CD4-positive, alpha-beta memory T cell (primary cell): ENCODE measurements at places on chromosomes 12 and 14. TPM values are rescaled to one million over a fixed set of nuclear protein-coding genes. Genes with fewer than 3 reads are reported as not detected.

The GPRC5D gene
- total RNA-seq: not detected

The NTS gene
- total RNA-seq: not detected

The DCAF11 gene
- total RNA-seq: 71.5 TPM

The POTEG gene
- total RNA-seq: not detected

The DTX1 gene
- 7.0 TPM for total RNA-seq

The RNASE1 gene
- total RNA-seq: 4.9 TPM

The KRT75 gene
- total RNA-seq: not detected

The RTRAF gene
- 105 TPM for total RNA-seq

The PZP gene
- not detected for total RNA-seq

The SCNN1A gene
- 0.67 TPM for total RNA-seq

The RILPL2 gene
- 11.9 TPM for total RNA-seq

The FMNL3 gene
- 27.9 TPM for total RNA-seq

The HCAR2 gene
- total RNA-seq: not detected

The SLC6A12 gene
- total RNA-seq: 0.49 TPM

The FOXN4 gene
- total RNA-seq: not detected

The MGP gene
- total RNA-seq: not detected

The TMEM253 gene
- not detected for total RNA-seq

The TMEM30B gene
- 3.0 TPM for total RNA-seq

The PSMC6 gene
- total RNA-seq: 85.7 TPM

The FAM90A1 gene
- not detected for total RNA-seq

The RBM25 gene
- total RNA-seq: 143 TPM

The KRT5 gene
- total RNA-seq: not detected

The CEBPE gene
- 0.69 TPM for total RNA-seq

The SLC8B1 gene
- 91.2 TPM for total RNA-seq

The ANKS1B gene
- 0.28 TPM for total RNA-seq

The GARIN6 gene
- total RNA-seq: not detected

The GPR132 gene
- 49.2 TPM for total RNA-seq

The CYP27B1 gene
- total RNA-seq: 1.4 TPM

The TOMM20L gene
- total RNA-seq: not detected

The KRT74 gene
- not detected for total RNA-seq

The GCN1 gene
- total RNA-seq: 132 TPM

The LRP1-AS gene
- not detected for total RNA-seq

The AJUBA gene
- total RNA-seq: 2.8 TPM

The ASIC1 gene
- total RNA-seq: 0.26 TPM

The TMEM63C gene
- 0.36 TPM for total RNA-seq

The PSMA3 gene
- 133 TPM for total RNA-seq

The NPAS3 gene
- not detected for total RNA-seq

The SLC25A21 gene
- not detected for total RNA-seq

The CARMIL3 gene
- 0.22 TPM for total RNA-seq

The ATXN7L3B gene
- 46.2 TPM for total RNA-seq

The LIN7A gene
- total RNA-seq: not detected

The PYGL gene
- 0.61 TPM for total RNA-seq

The WDHD1 gene
- 4.0 TPM for total RNA-seq

The PTHLH gene
- not detected for total RNA-seq

The GYS2 gene
- total RNA-seq: 0.11 TPM

The ADSS1 gene
- total RNA-seq: 1.5 TPM

The TAS2R7 gene
- total RNA-seq: not detected

The ARMH4 gene
- not detected for total RNA-seq
